Peyer's patch (tissue), 4 donors: ENCODE measurements at places on chromosomes 7 and 10. TPM values are rescaled to one million over a fixed set of nuclear protein-coding genes. Genes with fewer than 3 reads are reported as not detected.

Gene LRRD1
- total RNA-seq: not detected

DNA sequence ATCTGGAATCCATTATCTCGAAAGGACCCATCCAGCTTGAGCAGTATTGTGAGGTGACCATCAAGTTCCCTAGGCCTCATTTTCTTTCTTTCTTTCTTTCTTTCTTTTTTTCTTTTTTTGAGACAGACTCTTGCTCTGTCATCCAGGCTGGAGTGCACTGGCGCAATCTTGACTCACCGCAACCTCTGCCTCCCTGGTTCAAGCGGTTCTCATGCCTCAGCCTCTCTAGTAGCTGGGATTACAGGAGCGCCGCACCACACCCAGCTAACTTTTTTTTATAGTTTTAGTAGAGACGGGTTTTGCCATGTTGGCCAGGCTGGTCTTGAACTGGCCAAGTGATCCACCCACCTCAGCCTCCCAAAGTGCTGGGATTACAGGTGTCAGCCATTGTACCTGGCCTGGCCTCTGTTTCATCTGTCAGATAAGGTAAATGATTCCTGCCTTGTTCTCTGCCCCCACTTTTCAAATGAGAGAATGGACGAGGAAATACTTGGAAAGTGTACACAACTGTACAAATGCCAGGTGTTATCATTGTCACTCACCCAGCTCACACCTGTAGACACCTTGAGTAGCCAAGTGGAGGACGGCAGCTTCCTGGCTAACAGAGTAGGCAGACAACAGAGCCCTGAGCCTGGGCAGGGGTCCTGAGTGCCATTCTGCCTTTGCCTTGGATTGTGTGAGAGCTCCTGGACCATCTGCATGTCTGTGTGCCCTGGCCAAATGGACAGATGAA, 54.1 kb downstream of the HK1 start:
- H3K27ac ChIP-seq: peak overlapping the region; percentile 52
- H3K4me1 ChIP-seq: no peaks in the 10 kb centered on the region
- no peak overlapping the region for H3K4me3 ChIP-seq
- no peaks in the 10 kb centered on the region for H3K27me3 ChIP-seq
- peak; percentile 33 for DNase-seq

DNA sequence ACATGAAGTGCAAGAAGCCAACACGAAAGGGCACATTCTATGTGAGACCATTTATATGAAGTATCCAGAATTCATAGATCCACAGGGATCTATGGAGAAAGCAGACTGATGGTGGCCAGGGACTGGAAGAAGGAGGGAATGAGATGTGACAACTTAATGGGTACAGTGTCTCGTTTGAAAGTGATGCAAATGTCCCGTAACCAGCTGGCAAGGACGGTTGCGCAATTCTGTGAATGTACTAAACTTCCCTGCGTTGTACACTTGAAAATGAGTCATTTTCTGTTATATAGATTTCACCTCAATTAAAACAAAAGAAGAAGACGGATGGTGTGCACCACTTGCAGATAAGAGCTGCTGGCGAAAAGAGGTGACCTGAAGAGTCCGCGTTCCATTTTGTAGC, 861.1 kb downstream of the TYW1 start:
- H3K27me3 ChIP-seq: no peaks in the 10 kb centered on the region
- H3K4me1 ChIP-seq: no peaks in the 10 kb centered on the region
- no peak overlapping the region for H3K27ac ChIP-seq
- no peaks in the 10 kb centered on the region for H3K36me3 ChIP-seq
- no peak for DNase-seq
- H3K4me3 ChIP-seq: no peak overlapping the region

DNA sequence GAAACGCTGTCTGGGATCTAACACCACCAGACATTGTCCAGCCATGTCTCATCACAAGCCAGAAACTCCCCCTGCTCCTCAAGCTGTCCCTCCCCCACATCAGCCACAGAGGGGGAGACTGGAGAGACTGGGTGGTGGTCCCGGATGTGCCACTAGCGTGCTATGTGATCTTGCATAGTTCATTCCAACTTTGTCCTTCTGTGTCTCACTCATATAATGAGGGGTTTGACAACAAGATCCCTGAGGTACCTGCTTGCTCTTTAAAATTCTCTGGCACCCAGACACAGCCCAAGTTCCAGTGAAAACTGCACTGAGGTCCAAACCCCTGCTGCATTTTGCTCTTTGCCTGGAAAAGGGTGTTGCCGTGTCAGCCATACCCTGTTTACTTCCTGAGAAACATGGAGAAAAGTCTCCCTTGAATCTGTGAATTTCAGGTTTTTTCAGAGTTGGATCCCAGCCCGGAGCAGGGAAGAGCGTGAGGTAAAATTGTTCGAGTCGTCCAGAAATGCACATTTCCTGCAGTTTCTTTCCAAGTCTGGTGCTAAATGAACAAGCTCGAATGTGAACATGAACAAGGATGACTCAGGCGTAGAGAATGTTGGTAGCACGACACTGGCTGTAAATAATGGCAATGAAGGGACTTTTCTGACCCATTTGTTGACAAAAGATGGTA, 156.6 kb downstream of the CCDC3 start:
- H3K4me1 ChIP-seq: no peaks in the 10 kb centered on the region
- no peaks in the 10 kb centered on the region for H3K27me3 ChIP-seq
- peak overlapping the region; percentile 36 for H3K27ac ChIP-seq
- no peak for DNase-seq

GRCh38 chr10:3714967-3715366, 70.0 kb downstream of the KLF6 start:
- H3K4me3 ChIP-seq: no peak overlapping the region
- H3K4me1 ChIP-seq: no peaks in the 10 kb centered on the region
- H3K27me3 ChIP-seq: no peaks in the 10 kb centered on the region
- no peak for DNase-seq
